ENCODE measurements at places on chromosomes 1 and 21. TPM values are rescaled to one million over a fixed set of nuclear protein-coding genes. Genes with fewer than 3 reads are reported as not detected.

The FAM151A gene
- total RNA-seq, result not detected

- no peak for DNase-seq
- H3K36me3 ChIP-seq, result no peaks in the 10 kb centered on the region
- H3K4me3 ChIP-seq, result no peak overlapping the region
These were observed 596 bp downstream of the PADI4 start for GRCh38 chr1:17308593-17308992.

The INSRR gene
- total RNA-seq, result not detected

DNA sequence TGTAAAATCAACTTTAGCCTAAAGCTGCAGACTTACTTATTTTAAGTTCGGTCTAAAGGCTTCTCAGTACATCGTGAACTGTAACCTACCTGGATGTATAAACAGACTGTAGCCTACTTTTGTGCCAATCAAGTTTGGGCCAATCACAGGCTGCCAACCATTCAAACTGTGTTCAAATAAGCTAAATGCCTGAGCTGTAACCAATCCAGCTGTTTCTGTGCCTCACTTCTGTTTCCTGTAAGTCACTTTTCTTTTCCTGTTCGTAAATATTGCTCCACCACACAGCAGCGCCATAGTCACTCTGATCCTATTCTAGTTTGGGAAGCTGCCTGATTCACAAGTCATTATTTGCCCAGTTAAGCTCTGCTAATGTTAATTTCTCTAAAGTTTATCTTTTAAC, 37.5 kb upstream of the SLAMF9 start:
- H3K4me3 ChIP-seq, result no peak overlapping the region
- H3K36me3 ChIP-seq, result no peaks in the 10 kb centered on the region
- no peak overlapping the region for H3K27ac ChIP-seq
- no peak for DNase-seq
- peaks cover 25% of the 10 kb centered on the region for H3K27me3 ChIP-seq
- peaks cover 3% of the 10 kb centered on the region for H3K4me1 ChIP-seq

DNA sequence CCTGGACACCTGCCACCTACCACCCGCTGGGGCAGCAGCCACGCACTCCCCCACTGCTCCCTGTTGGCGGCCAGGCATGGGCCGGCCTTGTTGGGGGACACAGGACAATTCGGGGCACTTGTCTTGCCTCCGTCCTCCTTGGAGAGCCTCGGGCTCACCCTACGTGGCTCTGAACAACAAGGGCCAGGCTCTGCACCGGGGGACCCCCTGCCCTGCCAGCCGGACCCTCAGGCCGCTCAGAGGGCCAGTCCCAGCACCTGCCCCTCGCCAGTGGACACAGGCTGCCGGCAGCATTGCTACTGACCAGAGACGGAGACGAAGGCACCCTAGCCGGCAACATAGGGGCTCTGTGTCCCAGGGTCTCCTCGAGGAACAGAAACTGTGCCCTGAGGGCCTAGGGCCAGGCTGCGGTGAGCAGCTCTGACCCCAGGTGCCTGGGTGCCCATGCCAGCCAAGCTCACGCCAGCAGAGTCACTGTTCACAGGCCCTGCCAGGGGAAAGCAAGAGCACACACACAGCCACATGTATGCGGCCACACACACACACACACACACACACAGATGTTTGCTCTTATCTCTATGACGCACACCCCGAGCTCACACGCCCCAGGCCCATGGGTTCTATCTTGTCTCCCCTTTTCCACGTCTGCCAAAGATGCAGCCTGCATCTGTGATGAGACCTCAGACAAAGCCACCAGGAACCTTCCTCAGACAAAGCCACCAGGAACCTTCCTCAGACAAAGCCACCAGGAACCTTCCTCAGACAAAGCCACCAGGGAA, 45.9 kb downstream of the MORN1 start:
- no peaks in the 10 kb centered on the region for H3K36me3 ChIP-seq
- DNase-seq, result no peak
- no peak overlapping the region for H3K4me3 ChIP-seq
- no peak overlapping the region for H3K27ac ChIP-seq
- H3K4me1 ChIP-seq, result no peaks in the 10 kb centered on the region
- H3K27me3 ChIP-seq, result no peaks in the 10 kb centered on the region

- peaks cover 1% of the 10 kb centered on the region for H3K36me3 ChIP-seq
- no peaks in the 10 kb centered on the region for H3K27me3 ChIP-seq
- DNase-seq, result no peak
- no peak overlapping the region for H3K4me3 ChIP-seq
- no peak overlapping the region for H3K27ac ChIP-seq
These were observed 26.6 kb downstream of the TTC39A start for GRCh38 chr1:51303751-51304251.

DNA sequence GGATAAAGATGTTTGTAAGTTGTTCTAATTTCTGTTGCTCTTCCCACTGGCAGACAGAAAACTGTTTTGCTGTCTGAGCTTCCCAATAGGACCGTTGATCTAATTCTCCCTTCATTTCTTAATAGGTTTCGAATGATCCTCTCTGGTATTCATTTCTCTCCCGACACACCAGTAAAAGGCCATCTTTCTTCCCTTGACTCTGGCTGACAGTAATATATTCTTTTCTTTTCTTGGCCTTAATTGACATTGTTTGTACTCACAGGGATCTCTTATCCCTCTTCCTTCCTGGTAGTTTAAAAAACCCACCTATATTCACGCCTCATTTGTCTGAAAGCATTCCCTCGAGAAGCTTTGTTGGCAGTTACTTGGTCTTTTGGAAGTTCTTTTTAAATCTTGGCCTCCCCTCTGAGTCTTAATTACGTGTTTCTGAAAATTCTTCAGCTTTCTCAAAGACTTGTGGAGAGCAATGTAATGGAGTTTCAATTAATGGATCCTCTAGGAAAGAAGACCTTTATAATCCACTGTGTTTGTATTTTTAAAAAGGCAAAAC, 40.3 kb downstream of the MAP10 start:
- no peaks in the 10 kb centered on the region for H3K27me3 ChIP-seq
- H3K27ac ChIP-seq, result no peak overlapping the region
- H3K36me3 ChIP-seq, result no peaks in the 10 kb centered on the region
- H3K4me1 ChIP-seq, result peaks cover 10% of the 10 kb centered on the region
- no peak for DNase-seq

DNA sequence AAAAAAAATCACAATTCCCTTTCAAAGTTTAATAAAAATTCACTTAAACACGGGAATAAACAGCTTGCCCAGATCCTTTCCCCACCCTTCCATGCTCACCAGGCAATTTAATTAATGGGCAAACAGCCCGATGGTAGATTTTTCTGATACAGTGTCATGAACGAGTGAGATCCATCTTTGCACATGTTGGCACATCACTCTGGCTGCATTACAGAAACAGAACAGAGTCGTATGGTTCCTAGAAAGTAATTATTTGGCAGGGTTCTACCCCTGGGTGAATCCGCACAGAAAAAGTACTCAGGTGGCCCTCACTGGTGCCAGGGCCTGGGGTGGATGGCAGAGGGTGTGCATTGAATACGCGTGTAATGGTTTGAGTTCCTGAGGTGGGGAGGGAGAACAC, 24.6 kb upstream of the OVAAL start:
- DNase-seq, result no peak
- H3K4me3 ChIP-seq, result no peak overlapping the region
- no peaks in the 10 kb centered on the region for H3K27me3 ChIP-seq
- peaks cover 7% of the 10 kb centered on the region for H3K36me3 ChIP-seq
- no peak overlapping the region for H3K27ac ChIP-seq
- peaks cover 17% of the 10 kb centered on the region for H3K4me1 ChIP-seq

Measured in Calu3 (cell line).